ENCODE measurements at places on chromosomes 4 and X.

DNA sequence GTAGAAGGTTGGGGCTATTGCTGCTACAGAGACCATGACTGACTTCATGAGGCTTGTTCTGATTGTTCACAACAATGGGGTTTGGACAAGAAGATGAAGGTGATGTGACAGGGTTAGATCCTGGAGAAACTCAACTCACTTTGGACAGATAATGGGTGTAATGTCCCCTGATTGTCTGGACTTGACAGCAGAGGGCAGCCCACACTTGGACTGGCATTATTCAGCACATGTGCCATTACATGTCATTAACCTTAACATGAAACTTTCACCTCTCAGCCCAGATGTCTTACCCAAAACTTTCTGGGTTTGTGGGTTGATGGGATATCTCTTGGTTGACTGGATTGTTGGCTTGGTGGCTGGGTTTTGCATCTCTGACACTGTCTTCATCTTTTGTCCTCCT, 101.5 kb downstream of the MXRA5 start:
- DNase-seq = no peak

- DNase-seq = no peak
Measured at GRCh38 chr4:87011340-87012034, 76.7 kb downstream of the AFF1 start.

DNA sequence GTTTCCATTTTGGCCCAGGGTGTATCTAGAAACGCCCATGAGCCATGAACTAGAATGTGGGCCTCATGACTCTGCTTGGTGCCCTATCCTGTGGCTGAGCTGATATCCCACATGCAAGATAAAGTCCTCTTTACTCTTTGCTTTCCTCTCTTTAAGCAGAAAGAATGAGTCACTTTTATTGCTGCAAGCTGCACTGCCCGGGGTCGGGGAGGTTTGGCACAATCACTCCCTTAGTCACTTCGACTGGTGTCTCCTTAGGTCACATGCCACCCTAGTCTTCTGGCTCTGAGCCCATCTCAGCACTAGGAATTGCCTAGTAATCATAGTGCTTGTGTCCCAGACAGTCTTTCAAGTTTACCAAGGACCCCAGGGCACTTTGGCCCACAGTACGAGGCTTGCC, 75.1 kb upstream of the CXorf66 start:
- DNase-seq = no peak

GRCh38 chr4:949656-950055, 17.4 kb downstream of the TMEM175 start:
- DNase-seq = no peak

- DNase-seq = no peak
Measured at GRCh38 chr4:8644966-8645752, 52.6 kb downstream of the CPZ start.

DNA sequence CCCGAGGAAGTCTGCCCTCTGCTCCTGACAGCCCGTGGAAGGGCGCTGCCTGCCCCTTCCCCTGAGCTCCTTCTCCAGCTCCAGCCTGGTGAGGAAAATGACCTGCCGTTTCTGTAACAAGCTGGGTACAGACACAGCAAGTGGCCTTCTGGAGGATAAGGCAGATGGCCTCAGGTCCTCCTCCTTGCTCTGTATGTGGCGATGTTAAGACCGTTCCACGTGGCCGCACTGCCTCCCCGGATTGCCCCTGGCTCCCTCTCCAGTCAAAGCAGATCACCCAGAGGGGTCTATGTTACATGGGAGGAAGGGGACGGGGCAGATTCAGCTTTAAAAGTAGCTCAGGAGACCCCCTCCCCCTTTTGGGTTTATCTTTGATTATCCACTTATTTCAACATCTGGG, 80.3 kb upstream of the GATB start:
- DNase-seq = no peak

GRCh38 chr4:59655996-59656395, 1544.1 kb upstream of the ADGRL3 start:
- no peak for DNase-seq

DNA sequence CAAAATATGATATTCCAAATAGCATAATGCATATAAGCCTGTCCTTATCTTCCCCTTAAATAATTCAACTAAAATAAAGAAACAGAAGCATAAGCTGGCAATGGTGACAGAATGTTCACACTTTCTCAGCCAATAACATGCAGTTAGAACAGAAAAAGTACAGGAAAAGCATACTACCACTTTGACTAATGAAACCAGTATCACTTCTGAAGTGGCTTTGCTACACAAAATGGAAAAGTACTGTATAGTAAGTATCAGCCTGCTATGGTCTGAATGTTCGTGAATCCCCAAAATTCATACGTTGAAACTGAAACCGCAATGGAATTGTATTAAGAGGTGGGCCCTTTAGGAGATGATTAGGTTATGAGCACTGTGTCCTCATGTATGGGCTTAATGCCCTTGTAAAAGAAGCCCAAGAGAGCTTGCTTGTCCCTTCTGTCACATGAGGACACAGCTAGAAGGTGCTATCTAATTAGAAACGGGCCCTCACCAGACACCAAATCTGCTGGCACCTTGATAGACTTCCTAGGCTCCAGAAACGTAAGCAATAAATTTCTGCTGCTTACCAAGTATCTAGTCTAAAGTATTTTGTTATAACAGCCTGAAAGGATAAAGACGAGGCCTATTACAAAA, 102.6 kb downstream of the PRDM5 start:
- no peak for DNase-seq

DNA sequence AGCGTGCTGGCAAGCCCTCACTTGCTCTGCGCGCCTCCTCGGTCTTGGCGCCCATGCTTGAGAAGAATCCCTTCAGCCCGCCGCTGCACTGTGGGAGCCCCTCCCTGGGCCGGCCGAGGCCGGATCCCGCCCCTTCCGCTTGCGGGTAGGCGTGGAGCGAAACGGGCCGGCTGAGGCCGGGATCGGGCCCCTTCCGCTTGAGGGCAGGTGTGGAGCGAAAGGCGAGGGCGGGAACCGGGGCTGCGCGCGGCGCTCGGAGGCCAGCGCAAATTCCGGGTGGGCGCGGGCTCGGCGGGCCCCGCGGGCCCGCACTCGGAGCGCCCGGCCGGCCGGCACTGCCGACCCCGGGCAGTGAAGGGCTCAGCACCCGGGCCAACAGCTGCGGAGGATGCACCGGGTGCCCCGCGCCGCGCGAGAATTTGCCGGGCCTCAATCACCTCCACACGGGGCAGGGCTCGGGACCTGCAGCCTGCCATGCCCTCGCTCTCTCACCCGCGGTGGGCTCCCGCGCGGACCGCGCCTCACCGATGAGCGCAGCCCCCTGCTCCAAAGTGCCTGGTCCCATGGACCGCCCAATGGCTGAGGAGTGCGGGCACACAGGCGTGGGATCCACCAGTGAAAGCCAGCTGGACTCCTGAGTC, 58.1 kb upstream of the GBA3 start:
- DNase-seq = no peak

GRCh38 chrX:69163936-69164741, 1.1 kb downstream of the PJA1 start:
- DNase-seq = no peak

- no peak for DNase-seq
Measured at GRCh38 chrX:46757052-46757451, 1.9 kb downstream of the SLC9A7 start.

- DNase-seq = no peak
Measured at GRCh38 chrX:47264483-47265173, 31.8 kb downstream of the USP11 start.

DNA sequence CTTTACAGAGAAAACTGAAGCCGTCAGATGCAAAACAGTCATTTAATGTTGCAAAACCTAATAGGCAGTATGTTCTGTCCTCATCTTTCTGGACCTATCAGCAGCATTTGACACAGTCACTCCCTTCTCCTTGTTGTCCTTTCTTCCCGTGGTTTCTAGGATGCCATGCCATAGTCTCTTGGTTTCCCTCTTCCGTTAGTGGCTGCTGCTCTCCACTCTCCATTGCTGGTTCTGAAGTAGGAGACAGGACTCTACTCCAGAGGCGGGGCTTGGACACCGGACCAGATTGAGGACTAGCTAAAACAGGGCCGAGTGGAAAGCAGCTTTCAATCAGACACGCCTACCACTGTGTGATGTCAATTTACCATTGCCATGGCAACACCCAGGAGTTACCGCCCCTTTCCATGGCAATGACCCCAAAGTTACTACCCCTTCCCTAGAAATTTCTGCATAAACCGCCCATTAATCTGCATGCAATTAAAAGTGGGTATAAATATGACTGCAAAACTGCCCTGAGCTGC, 88.8 kb upstream of the CCDC160 start:
- DNase-seq = no peak

DNA sequence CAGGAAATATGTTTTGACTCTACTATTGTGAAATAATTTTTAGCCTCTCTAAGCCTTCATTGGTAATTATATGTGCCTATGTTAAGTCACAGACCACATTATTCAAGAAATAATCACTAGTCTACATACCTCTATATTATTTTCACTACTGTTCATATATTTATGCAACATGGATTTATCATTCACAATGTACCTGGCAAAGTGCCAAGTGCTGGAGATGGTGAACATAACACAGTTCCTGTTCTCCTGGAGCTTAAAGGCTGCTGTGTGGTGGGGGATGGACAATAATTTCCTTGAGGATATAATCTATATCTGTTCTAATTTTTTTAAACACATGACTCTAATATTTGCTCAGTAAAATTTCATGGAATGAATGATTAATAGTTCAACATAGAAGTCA, 527.7 kb upstream of the CXorf51A start:
- no peak for DNase-seq

- DNase-seq = no peak
Measured at GRCh38 chrX:784829-785228, 154.2 kb downstream of the SHOX start.

- no peak for DNase-seq
Measured at GRCh38 chrX:151183912-151184565, 7.7 kb downstream of the GPR50 start.

DNA sequence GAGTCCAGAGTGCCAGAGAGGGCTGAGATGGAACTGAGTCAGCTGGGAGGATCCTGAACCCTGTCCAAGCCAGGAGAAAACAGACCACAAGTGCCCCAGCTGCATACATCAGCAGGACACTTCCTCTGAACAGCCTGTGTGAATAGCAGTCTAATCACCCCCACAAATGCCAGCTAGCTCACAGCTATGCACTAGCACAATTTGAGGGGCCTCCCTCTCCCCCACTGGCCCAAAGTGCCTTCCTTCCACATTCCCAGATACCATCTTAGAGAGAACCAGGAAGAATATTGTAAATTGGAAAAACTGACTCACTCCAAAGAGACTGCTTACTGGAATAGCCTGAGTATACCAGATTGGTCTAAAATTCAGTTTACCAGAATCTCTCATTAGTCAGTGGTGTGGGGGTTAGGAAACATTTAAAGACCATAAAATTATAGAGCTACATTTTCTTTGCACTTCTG, 292.6 kb upstream of the KLF3 start:
- no peak for DNase-seq

- DNase-seq = no peak
Measured at GRCh38 chrX:47573341-47574075, 8.7 kb upstream of the TIMP1 start.

- DNase-seq = no peak
Measured at GRCh38 chrX:103674531-103675454, 11.7 kb downstream of the MORF4L2 start.

- no peak for DNase-seq
Measured at GRCh38 chr4:80307774-80308465, 27.6 kb upstream of the CFAP299 start.

DNA sequence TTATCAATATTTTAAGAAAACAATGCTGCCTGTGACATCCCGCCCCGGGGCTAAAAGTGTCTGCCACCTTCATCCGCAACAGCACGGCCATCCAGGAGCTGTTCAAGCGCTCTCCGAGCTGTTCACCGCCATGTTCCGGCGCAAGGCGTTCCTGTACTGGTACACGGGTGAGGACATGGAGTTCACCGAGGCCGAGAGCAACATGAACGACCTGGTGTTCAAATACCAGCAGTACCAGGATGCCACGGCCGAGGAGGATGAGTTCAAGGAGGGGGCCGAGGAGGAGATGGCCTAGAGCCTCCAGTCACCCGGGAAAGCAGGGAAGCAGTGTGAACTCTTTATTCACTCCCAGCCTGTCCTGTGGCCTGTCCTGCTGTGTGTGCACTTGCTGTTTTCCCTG, 12.1 kb upstream of the KLHL13 start:
- no peak for DNase-seq

DNA sequence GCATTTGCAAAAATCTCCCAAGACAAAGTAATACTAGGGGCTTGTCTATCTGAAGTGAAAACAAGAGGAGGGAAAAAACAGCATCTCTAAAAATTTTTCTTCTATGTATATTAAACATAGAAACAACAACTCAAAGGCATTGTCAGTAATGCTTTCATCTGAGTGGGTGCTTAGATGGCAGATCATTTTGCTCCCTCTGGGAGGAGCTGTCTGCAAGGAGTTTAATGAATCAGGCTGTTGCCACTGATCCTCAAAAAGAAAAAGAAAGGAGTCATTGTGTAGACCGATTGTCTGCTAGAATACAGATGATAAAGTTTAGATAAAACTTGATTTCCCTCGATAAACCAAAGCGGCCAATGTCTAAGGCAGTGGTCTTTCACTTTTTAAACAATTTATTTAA, 49.7 kb upstream of the KLHL8 start:
- peak; percentile 5 for DNase-seq

- no peak for DNase-seq
Measured at GRCh38 chrX:17737986-17738713, 857 bp downstream of the SCML1 start.

DNA sequence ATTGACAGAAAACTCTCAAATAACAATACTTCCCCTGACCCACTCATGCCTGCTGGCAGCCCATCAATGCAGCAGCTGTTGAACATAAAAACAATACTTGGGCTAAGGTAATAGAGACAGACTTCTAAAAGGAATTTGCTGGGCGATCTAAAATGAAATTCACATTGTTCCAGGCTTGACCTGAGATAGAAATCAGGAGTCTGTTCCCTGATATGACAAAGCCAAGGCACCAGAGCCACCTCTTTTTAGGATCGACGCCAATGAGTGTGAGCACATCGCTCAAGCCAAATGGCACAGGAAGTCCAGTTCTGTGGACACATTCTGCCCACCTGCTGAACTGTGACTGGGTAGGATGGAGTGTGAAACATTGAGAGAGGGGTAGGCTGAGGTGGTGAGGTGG, 4.9 kb downstream of the SEPTIN11 start:
- no peak for DNase-seq

DNA sequence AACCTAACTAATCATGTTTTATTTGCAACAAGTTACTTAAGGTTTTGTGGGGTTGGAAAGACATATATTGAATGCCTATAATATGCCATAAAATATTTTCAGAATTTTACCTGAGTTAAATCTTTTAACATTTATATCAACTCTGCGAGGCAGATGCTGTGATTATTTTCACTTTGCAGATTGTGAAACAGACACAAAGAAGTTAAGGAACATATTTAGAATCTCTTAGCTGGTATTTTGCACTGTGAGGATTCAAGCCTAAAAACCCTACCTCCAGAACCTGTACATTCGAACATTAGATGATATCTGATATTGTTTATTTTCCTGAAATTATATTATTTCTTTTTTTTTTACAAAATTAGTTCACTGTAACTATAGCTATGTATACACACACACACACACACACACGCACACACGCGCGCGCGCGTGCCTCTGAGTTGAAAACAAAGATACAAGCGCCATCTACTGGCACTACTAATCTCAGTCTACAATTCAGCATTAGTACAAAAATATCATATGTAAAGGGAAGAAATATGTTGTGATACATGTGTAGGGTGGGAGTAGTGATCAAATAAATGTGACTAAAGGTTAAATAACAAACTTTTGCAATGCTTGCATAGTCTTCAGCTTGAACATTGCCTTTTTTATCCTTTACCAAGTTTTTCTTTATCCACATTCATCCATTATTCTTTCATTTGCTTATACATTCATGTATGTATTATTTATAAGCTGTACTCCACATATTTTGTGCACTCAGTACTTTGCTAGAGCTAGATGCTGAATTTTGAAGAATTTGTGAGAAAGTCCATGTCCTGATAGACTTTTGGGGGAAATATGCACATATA, 61.5 kb downstream of the ANXA10 start:
- DNase-seq = peak; percentile 21
